ENCODE measurements at places on chromosomes 4 and X.

DNA sequence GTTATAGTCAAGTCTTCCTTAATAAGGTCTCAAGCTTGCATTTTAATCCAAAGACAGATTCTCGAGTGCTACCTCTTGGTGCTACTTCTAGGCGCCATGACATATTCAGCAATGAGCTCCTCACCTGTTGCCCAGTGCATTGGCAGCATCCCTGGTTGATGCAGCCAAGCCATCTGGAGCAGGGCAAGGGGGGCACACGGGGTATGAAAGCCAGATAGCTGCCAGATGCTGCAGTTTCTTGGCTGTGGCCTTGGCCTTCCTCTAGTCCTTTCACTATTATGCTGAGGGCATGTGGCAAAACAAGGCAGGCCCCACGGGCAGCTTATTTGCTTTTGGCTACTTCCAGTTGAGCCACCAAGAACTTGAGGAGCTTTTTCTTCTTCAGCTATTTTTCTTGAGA is 168.6 kb upstream of the PGRMC2 start:
- DNase-seq: no peak

DNA sequence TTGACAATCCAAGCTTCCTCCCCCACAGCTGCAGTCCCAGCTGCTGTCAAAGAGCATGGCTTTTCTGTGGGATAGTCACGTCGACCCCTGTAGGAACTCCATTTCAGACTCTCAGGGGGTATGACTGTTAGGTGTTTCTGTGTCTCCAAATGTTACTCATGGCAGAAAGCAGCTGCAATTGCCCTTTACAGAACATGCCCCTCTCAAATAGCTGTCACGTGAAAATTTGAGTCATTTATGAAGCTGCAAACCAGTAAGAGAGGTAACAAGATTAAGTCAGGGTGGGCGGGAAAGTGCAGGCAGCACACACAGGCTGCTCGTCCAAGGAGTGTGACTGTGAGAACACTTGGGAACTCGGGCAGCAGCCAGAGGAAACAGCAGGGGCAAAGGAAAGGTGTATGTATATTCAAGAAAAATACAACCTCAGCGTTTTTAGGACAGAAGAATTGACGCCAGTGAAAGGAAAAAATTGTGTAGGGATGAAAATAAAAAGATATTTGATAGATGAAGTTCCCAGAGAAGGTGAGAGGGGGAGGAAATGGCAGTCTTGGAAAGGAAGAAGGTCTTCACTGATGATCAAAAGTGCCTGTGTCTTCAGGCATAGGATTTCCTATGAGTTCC is 66.5 kb upstream of the TMEM184C start:
- DNase-seq: no peak

DNA sequence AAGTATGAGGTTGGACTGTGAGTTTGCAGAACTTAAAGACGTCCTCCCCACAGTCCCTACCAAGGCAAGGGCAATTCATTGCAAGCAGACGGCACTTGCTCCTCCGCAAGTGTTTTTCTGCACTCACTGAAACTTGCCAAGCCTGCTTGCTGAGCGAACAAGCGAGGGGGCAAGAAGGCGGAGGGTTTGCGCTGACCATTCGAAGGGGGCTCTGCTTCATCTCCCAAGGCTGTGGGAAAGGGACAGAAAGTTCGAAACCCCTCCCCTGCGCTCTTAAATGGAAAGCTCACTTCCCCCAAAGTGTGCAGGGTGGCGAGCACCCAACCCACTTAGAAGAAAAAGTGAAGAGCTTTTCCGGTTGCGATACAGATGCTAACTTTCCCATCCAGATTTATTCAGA is 1.4 kb downstream of the MID1 start:
- no peak for DNase-seq

DNA sequence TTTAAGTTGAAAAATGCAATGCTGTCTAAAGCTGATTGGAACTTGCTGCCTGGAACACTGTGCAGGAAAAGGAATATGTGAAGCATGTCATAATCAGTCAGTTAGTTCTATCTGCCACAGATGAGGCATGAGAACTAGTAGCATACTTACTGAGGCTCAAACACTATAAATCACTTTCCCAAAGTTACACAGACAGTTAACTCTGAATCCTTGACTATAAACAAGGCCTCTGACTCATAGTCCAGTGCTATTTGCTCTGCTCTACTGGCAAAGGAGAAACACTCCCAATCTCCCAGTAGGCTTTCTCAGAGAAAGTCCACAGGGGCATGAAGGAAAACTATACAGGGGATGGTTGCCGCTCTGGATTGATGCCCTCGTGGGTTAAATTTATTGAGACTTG is 2078.4 kb upstream of the TENM3 start:
- DNase-seq: no peak

GRCh38 chr4:137378821-137379220 is 153.5 kb downstream of the PCDH18 start:
- no peak for DNase-seq

GRCh38 chr4:153521478-153521877 is 55.3 kb downstream of the TMEM131L start:
- peak; percentile 60 for DNase-seq

Data from stimulated activated naive CD4-positive, alpha-beta T cell (primary cell).